Activated T-cell treated with anti-CD3 and anti-CD28 coated beads for 1 hour (primary cell): ENCODE measurements at places on chromosomes 16 and 17.

DNA sequence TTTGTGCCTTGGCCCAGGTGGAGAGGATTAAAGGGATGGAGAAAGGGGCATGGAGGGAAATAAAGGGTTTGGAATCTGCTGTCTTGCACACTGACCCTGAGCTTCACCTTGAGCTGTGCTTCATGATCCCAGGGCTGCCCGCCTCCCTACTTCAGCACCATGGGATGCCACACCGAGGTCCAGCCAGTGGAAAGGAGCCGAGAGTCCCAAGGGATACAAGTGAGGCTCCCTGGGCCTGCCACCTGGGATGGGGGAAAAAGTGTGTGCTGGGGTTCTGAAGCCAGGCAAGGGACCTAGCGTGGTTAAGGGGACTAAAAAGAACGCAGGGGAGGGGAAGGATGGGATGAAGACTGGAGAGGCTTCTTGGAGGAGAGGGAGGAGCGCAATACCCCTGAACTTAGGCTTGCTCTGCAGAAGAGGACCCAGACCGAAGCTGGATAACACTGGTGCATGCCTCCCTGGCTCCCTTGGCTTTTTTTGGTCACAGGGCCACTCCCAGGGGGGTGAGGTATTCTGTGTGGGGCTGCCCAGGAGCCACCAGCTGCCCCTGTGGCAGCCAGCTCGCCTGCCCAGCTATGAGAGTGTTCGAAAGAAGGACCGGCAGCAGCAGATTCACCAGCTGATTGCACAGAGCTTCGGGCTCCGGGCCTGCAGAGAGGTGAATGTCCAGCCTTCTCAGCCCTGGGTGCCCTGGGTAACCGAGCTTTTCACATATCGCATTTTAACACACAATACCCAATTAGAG is 7.2 kb downstream of the MRPL27 start:
- no peak for DNase-seq

GRCh38 chr16:70682239-70683145 is 3.4 kb downstream of the MTSS2 start:
- no peak for DNase-seq

DNA sequence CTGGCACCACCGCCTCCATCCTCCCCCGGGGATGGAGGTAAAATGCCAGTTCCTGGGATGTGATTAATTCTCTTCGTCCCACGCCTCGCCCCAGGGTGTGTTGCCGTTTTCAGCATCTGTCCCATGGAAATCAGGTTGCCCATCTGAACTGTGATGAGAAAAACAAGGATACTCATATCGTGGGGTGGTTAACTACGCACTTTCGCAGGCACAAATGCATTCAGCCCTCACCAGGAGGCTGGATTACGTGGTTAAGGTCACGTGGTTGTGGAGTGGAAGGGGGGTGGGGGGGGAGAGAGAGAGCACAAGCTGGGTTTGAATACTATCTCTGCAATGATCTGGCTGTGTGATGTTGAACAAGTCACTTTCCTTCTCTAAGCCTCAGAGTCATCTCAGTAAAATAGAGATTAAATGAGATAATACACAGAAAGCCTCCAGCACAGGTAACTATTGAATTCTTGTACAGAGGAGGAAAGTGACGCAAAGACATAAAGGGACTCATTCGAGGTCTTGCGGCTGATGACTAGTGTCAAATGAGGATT is 74.7 kb downstream of the BMERB1 start:
- DNase-seq = no peak

- DNase-seq = no peak
Observed at GRCh38 chr17:1087381-1088241, 90.7 kb downstream of the TIMM22 start.

DNA sequence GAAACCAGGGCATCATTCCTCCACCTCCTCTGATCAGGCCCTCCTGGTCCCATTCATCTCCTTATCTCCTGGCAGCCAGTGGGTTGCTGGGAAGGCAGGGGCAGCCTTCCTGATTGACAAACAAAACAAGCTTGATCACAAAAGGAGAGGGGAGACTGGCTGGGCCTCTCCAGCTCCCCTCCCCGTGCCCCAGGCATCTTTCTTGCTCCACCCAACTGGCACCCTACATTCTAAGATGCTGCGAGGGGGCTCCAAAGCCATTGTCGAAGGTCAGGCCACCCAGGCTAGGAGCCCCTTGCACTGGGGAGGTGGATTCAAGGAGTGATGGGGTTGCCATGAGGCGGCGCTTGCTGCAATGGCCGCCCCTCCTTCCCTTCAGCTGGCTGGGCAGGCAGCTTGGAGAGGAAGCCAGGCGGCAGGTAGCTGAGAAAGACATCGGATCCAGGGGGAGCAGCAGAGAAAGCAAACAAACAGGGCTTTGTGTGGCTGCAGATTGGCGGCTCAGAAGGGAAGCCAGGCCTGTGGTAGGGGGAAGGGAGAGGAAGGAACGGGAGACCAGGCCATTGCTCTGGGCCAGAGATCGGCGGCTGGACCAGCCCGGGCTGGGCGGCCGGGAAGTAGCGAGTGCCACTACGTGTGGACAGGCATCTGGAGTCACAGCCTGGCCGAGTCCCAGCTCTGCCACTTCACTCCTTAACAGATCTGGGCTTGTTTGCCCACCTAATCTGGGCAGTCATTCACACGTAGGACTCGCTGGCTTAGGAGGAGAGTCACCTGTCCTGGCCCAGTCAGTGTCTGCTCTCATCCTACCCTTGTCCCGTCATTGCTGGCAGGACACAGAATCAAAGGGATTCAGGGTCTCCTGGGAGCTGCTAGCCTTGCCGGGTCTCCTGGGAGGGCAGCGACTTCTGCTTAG is 12.3 kb downstream of the RAI1 start:
- no peak for DNase-seq

- no peak for DNase-seq
Observed at GRCh38 chr16:30166202-30166902, 17.1 kb upstream of the CORO1A start.

GRCh38 chr16:22424161-22424937 is 49.9 kb upstream of the CDR2 start:
- no peak for DNase-seq

DNA sequence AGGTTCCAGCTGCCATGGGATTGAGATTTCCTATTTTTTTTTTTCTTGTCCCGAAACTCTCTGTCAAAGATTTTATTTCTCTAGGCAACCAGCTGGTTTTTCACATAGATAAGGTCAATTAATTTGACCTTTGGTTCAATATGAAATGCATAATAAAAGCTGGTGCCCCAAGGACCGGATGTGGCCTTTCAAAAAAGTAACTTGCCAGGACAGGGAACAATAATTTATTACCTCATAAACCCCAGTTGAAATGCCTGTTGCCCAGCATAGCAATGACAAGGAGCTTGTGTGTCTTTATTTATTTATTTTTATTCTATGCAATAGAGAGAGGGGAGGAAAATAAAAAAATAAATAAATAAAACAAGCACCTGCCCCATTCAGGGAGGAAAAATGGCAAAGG is 472.7 kb downstream of the KCNJ2 start:
- no peak for DNase-seq

DNA sequence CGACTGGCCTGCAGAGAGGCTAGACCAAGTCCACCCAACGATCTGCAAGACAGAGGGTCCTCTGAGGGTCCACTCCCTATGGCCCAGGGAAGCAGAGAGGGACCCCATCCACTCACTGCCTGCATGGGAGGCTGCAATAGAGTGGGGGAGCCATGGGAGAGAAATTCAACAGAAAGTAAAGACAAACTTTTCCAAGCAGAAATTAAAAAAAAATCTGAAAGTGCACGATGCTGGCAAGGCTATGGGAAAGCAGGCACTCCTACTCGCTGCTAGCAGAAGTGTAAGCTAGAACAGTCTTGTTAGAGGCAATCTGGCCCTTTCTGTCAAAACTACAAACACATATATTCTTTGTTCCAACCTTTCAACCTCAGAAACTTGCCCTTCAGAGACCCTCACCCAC is 85.4 kb downstream of the GAS7 start:
- DNase-seq = no peak

DNA sequence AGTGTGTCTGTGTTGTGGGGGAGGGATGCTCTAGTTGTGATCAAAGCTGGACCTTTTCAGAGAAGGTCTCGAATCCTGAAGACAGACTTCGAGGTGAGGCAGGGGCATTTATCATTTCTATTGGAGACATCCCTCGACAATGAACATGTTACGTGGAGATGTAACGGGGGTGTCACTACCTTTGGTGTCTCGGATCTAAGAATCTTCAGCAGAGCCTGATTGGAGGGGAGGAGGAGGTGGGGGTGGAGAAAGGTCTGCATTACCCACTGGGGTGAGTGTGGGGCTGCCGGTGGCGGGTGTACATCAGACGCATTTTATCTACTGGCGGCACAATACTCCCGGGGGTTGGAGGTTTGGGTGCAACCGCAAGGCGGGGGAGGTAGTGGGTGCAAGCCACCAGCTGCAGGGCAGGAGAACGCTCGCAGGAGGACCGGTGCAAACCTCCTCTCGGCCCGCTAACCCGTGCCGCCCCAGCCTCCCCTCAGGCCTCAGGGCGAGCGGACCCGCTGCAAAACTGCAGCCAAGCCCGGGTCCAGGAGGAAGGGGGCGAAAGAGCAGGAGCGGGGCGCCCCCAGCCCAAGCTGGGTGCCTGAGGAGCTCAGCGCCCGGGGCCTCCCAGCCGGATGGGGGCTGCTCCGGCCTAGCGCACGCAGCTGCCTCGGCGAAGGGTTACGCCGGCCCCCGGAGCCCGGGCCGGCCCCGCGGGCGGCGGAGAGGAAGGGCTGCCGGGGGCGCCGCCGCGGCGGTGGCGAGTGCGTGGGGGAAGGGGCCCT is 735 bp downstream of the ZNF652 start:
- DNase-seq = peak; percentile 67
